SK-MEL-5 (cell line): ENCODE measurements at places on chromosomes 1 and 21.

DNA sequence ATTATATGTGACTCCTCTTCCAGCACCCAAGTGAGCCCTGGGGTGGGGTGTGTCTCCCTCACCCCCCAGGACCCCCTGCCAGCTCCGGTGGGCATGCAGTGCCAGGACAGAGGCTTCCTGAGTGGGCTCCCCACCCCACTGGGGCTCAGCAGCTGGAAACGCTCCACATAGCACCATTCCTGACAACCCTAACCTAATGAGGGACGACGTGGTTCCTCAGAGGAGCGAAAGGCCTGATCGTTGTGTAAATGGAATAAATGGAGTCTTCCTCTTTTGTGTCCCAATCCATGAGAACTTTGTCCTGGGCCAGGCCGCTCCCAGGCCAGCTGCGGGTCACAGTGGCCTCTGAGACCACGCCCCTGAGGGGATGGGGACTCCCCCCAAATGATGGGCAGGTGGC lies 1.8 kb upstream of the TSPEAR start:
- DNase-seq, result no peak

DNA sequence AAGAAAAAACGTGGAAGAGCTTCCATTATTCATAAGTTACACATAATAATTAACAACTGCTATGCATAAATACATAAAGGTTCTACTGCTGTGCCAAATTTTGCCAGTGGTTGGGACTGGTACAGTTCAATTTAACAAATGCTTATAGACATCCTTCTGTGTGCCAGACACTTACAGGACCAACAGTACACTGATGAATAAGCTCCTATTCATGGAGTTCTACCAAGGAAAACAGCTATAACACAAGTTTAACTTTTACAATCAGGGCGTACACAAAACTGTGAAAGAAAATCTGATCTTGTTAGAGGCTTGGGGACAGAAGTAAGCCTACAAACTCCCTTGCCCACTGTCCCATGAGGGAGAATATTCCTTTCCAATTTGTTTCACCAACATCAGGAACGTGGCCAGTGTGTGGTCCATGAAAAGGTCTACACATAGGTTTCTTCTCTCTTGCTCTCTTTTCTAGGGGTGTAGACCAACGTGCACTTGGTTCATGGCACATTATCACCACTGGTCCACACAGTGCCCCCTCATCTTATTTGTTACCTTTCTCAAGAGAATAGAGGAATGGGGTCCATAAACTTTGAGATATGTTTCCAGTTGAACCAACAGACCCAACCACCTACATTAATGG lies 10.1 kb downstream of the NRIP1 start:
- DNase-seq, result no peak

- no peak for DNase-seq
These were observed 165.6 kb upstream of the POGK start for GRCh38 chr1:166673722-166674121.

DNA sequence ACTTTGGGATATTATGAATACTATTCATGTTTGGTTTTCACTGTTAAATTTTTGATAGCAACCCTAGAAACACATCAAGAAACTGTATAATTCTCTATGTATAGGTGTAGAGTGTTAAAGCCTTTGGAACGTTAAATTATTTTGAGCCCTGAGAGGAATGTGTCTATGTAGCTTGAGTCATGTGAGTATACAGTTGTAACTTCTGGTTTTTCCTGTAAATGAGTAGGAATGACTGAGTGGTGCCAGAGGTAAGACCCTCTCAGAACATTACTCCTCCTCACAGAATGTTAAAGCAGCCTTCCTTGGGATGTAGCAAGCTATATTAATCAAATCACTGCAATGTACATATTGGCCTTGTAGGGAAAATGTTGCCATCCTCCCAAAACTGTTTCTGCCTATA lies 69.0 kb downstream of the C1orf21 start:
- no peak for DNase-seq
